Uterus (tissue), 4 donors: ENCODE measurements at places on chromosomes 5 and 9. TPM values are rescaled to one million over a fixed set of nuclear protein-coding genes. Genes with fewer than 3 reads are reported as not detected.

Gene FCN2
- total RNA-seq, result not detected

DNA sequence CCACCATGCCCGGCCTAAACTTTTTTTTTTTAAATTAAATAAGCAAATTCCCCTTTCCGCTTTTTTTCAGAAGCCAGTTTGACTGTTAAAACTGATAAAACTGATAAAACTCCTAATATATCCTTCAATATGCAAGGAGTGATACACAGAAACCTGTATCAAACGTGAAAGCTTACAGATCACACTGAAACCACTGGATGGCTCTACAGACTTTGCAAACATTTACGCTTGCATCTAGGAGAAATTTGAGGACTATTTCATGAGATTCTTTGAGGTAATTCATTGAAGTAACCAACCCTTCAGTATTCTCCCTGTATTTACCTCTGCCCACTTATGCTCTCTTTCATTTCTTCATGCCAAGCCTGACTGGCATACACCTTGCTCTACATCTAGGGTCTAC lies 40.6 kb upstream of the CHD1 start:
- no peak for DNase-seq
- H3K4me3 ChIP-seq, result no peak overlapping the region
- H3K36me3 ChIP-seq, result no peaks in the 10 kb centered on the region
- H3K4me1 ChIP-seq, result no peaks in the 10 kb centered on the region

Gene PLAC8L1
- total RNA-seq, result not detected

DNA sequence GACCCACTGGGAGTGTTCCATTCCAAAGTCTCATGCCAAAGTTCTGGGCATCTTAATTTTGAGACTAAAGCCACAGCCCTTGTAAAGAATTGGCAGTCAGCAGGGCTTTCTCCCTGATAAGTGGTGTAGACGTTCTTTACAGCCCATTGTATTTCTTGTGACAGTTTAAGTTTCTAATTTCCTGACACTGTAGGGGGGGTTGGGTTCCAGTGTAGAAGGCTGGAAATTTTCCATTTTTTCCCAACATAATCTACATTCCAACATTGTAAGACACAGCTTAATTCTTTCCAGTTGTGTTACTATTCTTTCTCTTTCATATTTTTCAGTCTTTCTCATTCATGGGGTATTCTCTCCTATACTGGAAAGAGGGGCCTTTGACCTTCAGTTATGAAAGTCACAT lies 121.1 kb downstream of the FBXL7 start:
- H3K4me3 ChIP-seq, result no peak overlapping the region
- H3K27ac ChIP-seq, result peak overlapping the region; percentile 14
- H3K27me3 ChIP-seq, result no peaks in the 10 kb centered on the region
- H3K4me1 ChIP-seq, result no peaks in the 10 kb centered on the region

DNA sequence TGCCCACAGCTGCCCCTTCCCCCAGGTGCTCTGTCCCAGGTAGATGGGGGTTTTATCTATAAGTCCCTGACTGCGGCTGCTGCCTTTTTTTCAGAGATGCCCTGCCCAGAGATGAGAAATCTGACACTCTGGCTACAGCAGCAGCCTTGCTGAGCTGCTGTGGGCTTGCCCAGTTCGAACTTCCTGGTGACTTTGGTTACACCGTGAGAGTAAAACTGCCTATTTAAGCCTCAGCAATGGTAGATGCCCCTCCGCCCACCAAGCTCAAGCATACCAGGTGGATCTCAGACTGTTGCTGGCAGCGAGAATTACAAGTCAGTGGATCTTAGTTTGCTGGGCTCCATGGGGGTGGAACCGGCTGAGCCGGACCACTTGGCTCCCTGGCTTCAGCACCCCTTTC lies 56.8 kb downstream of the MINAR2 start:
- no peak overlapping the region for H3K27ac ChIP-seq
- H3K36me3 ChIP-seq, result no peaks in the 10 kb centered on the region
- DNase-seq, result no peak
- no peak overlapping the region for H3K4me3 ChIP-seq
- H3K27me3 ChIP-seq, result no peaks in the 10 kb centered on the region

Gene FBN2
- total RNA-seq, result 4.3 TPM

GRCh38 chr9:137621131-137621757 lies 2.4 kb downstream of the EHMT1 start:
- H3K4me1 ChIP-seq, result peaks cover 4% of the 10 kb centered on the region
- H3K27ac ChIP-seq, result no peak overlapping the region
- no peaks in the 10 kb centered on the region for H3K27me3 ChIP-seq
- no peaks in the 10 kb centered on the region for H3K36me3 ChIP-seq
- DNase-seq, result no peak
- no peak overlapping the region for H3K4me3 ChIP-seq

- no peaks in the 10 kb centered on the region for H3K4me1 ChIP-seq
- H3K4me3 ChIP-seq, result no peak overlapping the region
- no peak for DNase-seq
- H3K27ac ChIP-seq, result no peak overlapping the region
- no peaks in the 10 kb centered on the region for H3K27me3 ChIP-seq
Measured at GRCh38 chr5:80435476-80435875, 27.6 kb downstream of the ZFYVE16 start.

- DNase-seq, result no peak
- no peaks in the 10 kb centered on the region for H3K4me1 ChIP-seq
- no peaks in the 10 kb centered on the region for H3K36me3 ChIP-seq
- no peak overlapping the region for H3K27ac ChIP-seq
- no peak overlapping the region for H3K4me3 ChIP-seq
Measured at GRCh38 chr5:134714541-134714940, 23.8 kb upstream of the CAMLG start.

- no peak for DNase-seq
- H3K27ac ChIP-seq, result no peak overlapping the region
- no peaks in the 10 kb centered on the region for H3K36me3 ChIP-seq
- H3K4me1 ChIP-seq, result no peaks in the 10 kb centered on the region
- H3K27me3 ChIP-seq, result no peaks in the 10 kb centered on the region
Measured at GRCh38 chr5:123514615-123515355, 2.8 kb downstream of the CSNK1G3 start.

Gene BARHL1
- total RNA-seq, result not detected

GRCh38 chr5:118195211-118195610 lies 793.1 kb downstream of the DTWD2 start:
- no peak overlapping the region for H3K27ac ChIP-seq
- H3K4me1 ChIP-seq, result no peaks in the 10 kb centered on the region
- no peak for DNase-seq
- no peaks in the 10 kb centered on the region for H3K36me3 ChIP-seq
- H3K4me3 ChIP-seq, result no peak overlapping the region
- H3K27me3 ChIP-seq, result no peaks in the 10 kb centered on the region

Gene OBP2B
- not detected for total RNA-seq

Gene FPGS
- 128 TPM for total RNA-seq

DNA sequence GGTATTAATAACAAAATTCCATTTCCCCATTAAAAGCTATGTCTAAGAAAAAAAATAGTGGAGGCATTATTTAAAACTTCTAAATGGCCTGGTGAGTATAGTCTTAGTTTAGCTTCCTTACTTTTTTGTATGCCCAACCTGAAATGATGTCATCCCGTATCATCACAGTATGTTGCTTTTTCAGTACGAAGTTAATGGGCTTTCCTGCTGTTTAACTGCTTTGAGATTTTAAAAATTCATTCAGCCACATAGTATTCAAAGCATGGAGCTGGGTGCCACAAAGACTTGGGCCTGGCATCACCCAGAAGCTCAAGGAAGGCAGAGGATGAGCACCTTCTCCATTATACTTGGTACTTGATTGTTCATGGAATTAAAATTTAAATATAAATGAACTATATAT lies 7.4 kb downstream of the F2RL2 start:
- H3K4me3 ChIP-seq, result no peak overlapping the region
- H3K4me1 ChIP-seq, result no peaks in the 10 kb centered on the region
- no peak overlapping the region for H3K27ac ChIP-seq
- H3K36me3 ChIP-seq, result no peaks in the 10 kb centered on the region

GRCh38 chr9:107951511-107951910 lies 461.9 kb upstream of the KLF4 start:
- no peak overlapping the region for H3K4me3 ChIP-seq
- no peaks in the 10 kb centered on the region for H3K36me3 ChIP-seq
- H3K27me3 ChIP-seq, result no peaks in the 10 kb centered on the region
- H3K4me1 ChIP-seq, result no peaks in the 10 kb centered on the region
- H3K27ac ChIP-seq, result no peak overlapping the region

Gene ZNF454
- 5.4 TPM for total RNA-seq

DNA sequence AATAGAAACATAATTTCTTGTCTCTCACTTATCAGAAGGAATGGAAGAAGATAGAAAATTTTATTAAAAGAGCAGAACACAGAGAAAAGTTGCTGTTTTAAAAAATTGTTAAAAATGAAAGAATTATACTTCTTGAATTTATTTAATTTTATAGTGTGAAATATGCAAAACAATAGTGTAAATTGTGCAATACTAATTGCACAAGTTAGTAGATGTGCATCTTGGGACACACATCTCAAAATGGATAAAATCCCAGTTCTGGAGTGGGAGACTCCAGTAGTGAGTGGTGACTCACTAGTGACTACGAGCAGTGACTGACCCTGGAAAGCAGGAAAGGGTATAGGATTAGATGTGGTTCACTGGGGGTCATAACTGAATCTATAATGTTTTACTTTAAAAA lies 223.2 kb downstream of the MSX2 start:
- H3K4me3 ChIP-seq, result no peak overlapping the region
- no peaks in the 10 kb centered on the region for H3K36me3 ChIP-seq

Gene CFAP157
- 5.4 TPM for total RNA-seq

DNA sequence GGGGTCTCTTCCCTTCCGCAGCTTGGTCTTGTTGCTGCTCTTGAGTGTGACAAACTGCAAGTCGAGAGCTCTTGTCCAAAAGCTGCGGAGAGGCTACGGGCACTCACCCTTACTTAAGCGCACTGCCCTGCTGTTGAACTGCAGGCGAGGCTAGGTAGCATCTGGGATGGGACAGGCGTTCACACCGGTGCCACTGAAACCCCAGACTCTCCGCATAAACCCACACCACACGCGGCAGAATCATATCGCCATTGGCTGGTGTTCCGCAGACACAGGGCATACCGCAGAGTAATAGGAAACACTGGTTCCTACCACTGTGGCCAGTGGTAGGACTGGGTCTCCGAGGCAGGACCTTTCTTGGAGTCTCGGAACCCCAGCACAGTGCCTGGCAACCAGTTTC lies 2.2 kb upstream of the NPR3 start:
- H3K27me3 ChIP-seq, result no peaks in the 10 kb centered on the region
- no peaks in the 10 kb centered on the region for H3K4me1 ChIP-seq
- DNase-seq, result no peak

Gene KLHL3
- 10.5 TPM for total RNA-seq

Gene CSNK1G3
- 42.8 TPM for total RNA-seq

DNA sequence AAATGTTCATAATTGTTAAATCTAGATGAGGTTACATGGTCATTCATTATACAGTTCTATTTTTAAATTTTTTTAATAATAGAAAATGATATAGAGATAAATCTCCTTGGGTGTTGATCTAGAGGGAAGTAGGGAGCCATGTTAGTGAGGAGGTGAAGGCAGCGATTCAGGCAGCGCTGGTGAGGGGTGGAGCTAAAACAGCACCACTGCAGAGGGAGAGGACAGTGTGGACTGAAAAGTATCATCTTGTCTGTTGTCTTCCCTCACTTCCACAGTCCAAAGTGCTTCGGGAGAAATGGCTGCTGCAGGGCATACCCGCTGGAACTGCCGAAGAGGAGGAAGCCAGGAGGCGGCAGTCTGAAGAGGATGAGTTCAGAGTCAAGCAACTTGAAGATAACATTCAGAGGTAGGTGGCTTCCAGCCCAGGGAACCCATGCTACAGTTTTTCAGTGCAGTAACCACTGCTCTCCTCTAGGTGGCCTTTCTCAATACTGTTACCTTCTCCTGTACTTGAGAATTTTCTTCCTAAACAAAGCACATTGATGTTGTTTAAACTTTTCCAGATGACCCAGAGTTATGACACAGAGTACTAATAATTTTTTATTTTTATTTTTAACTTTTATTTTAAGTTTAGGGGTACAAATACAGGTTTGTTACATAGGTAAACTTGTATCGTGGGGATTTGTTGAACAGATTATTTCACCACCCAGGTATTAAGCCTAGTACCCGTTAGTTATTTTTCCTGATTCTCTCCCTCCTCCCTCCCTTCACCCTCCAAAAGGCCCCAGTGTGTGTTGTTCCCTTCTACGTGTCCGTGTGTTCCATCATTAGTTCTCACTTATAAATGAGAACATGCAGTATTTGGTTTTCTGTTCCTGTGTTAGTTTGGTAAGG lies 100.5 kb downstream of the PALM2AKAP2 start:
- peaks cover 4% of the 10 kb centered on the region for H3K4me1 ChIP-seq
- H3K27me3 ChIP-seq, result no peaks in the 10 kb centered on the region
- H3K27ac ChIP-seq, result no peak overlapping the region
- no peak for DNase-seq
- H3K4me3 ChIP-seq, result no peak overlapping the region

- no peak overlapping the region for H3K27ac ChIP-seq
- H3K4me1 ChIP-seq, result no peaks in the 10 kb centered on the region
- no peaks in the 10 kb centered on the region for H3K36me3 ChIP-seq
- H3K4me3 ChIP-seq, result no peak overlapping the region
Measured at GRCh38 chr5:80837679-80838078, 122.5 kb upstream of the RASGRF2 start.

DNA sequence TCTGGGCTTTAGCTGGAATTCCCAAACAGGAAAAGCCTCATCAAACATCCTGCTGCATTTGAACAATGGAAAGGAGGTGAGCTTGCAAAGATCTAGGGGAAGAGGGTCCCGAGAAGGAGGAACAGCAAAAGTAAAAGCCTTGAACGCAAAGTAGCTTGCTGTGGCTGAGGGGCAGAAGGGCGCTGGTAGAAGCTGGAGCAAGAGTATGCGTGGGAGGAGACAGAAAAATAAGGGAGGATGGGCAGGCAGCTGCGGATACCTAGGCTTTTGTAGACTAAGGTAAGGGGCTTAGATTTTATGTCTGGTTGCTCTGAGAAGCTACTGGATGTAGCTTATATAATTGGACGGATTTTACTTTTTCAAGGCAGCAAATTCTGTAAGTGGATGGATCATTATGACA lies 21.9 kb upstream of the TGFBR1 start:
- no peaks in the 10 kb centered on the region for H3K36me3 ChIP-seq
- H3K27ac ChIP-seq, result no peak overlapping the region
- no peak overlapping the region for H3K4me3 ChIP-seq
- no peaks in the 10 kb centered on the region for H3K4me1 ChIP-seq
- no peaks in the 10 kb centered on the region for H3K27me3 ChIP-seq

Gene LRRC70
- 5.6 TPM for total RNA-seq

DNA sequence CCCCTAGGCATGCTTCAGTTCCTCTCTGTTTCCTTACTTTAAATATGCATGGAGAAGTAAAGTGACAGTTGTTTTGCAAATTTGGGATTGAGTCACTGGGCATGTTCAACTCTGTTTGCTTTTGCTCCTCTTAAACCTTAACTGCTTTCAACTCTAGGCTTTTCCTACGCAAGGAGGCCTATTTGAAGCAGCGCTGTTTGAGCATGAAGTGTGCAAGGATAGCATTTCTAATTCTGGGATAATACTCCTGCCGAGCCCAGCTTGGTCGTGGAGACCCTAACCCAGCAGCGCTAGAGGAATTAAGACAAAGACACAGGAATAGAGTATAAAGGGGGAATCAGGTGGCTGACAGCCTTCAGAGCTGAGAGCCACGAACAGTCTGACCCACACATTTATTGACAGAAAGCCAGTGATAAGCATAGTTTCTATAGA lies 803.4 kb upstream of the CDH10 start:
- no peaks in the 10 kb centered on the region for H3K4me1 ChIP-seq
- H3K27me3 ChIP-seq, result no peaks in the 10 kb centered on the region
- DNase-seq, result no peak
- no peak overlapping the region for H3K27ac ChIP-seq
- no peak overlapping the region for H3K4me3 ChIP-seq

GRCh38 chr9:90839183-90839728 lies 37.6 kb downstream of the SYK start:
- no peak overlapping the region for H3K4me3 ChIP-seq
- H3K36me3 ChIP-seq, result no peaks in the 10 kb centered on the region
- H3K27ac ChIP-seq, result no peak overlapping the region
- no peak for DNase-seq

Gene RAD1
- total RNA-seq, result 36.2 TPM

GRCh38 chr9:127557998-127558546 lies 54.0 kb upstream of the STXBP1 start:
- no peaks in the 10 kb centered on the region for H3K36me3 ChIP-seq
- DNase-seq, result no peak
- no peaks in the 10 kb centered on the region for H3K27me3 ChIP-seq
